Activated naive CD4-positive, alpha-beta T cell (primary cell): ENCODE measurements at places on chromosomes 16 and 17.

DNA sequence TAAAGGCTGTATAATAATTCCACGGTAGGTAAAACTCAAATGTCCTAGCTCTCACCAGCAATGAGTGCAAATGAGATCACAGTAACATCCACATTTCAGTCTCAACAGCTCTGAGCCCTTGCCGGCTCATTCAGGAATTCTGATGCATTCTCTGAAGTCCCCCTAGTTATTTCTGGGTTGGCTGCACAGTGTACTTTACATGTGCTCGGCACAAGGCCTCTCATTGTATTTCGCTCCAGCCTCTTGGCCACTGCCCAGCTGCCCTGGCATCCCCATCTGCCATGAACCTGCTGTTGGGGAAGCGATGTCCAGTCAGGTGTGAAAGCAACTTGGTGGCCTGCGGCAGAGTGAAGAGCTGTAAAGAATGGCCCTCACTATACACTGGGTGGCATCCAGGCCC, 14.3 kb downstream of the PRCD start:
- DNase-seq: no peak

DNA sequence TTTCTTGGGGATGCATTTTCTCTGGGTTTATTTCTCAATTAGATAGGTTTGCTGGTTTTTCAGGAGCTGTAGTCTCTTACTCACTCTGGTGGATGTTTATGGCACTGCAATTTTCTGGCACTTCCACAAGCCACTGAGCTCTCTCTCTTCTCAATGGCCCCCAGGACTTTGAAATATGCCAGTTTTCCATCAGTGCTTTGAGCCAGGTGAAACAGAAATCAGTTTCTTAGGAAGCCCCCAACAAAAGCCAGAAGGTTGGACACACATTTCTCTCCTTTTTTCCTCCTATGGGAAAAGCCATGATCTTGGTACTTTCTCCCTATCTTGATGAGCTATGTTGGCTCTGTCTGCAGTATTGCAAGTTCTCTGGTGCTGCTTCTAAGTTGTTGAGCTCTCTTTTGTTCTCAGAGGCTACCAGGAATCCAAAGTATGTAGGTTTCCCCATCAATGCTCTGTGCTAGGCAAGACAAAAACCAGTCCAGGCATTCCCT, 90.7 kb upstream of the SMIM36 start:
- DNase-seq: no peak

DNA sequence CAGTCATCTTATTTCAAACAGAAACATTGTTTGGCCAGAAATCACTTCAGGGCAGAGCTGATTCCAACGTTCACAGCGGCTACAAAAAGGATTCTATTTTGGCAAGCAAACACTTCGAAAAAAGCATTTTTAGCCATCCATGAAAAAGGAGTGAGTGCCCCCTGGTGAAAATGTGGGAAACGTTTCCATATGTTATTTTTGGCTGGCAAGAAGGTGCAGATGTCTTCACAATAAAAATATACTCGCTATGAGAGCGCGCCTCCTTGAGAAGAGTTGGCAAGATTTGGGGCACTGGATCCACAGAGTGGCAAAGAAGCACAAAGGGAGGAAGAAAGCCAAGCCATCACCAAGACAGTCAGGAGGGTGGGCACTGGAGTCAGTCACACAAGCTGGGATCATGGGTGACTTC, 191.1 kb downstream of the CHD9NB start:
- DNase-seq: no peak

GRCh38 chr17:66423056-66423955, 120.9 kb downstream of the PRKCA start:
- DNase-seq: no peak

- no peak for DNase-seq
These were observed 8.6 kb downstream of the SGCA start for GRCh38 chr17:50174444-50174843.

- DNase-seq: no peak
These were observed 579.1 kb upstream of the RBFOX1 start for GRCh38 chr16:6753553-6753952.

DNA sequence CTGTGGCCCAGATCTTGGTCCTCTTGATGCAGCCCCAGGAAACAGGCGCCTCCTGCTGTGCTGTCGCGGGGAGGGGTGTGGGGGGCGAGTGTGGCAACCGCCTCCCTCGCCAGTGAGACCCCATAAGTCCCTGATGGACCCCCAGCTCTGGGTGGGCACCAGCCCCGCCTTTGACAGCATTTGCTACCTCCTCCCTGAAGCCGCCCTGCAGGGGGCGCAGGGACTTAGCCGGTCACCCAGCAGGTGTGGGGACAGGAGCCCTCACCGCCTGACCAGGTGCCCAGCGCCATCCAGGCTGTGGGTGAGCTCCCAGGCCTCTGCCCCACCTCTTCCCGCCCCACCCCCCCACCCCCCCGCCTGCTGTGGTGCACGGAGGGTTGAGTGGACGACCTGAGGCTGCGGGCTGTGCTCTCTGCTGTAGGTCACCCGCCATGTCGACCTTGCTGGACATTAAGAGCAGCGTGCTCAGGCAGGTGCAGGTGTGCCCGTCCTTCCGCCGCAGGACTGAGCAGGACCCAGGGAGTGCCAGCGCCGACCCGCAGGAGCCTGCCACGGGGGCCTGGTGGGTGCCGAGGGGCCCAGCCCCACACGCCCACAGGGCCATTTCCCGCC, 4.8 kb downstream of the BAIAP3 start:
- DNase-seq: no peak

DNA sequence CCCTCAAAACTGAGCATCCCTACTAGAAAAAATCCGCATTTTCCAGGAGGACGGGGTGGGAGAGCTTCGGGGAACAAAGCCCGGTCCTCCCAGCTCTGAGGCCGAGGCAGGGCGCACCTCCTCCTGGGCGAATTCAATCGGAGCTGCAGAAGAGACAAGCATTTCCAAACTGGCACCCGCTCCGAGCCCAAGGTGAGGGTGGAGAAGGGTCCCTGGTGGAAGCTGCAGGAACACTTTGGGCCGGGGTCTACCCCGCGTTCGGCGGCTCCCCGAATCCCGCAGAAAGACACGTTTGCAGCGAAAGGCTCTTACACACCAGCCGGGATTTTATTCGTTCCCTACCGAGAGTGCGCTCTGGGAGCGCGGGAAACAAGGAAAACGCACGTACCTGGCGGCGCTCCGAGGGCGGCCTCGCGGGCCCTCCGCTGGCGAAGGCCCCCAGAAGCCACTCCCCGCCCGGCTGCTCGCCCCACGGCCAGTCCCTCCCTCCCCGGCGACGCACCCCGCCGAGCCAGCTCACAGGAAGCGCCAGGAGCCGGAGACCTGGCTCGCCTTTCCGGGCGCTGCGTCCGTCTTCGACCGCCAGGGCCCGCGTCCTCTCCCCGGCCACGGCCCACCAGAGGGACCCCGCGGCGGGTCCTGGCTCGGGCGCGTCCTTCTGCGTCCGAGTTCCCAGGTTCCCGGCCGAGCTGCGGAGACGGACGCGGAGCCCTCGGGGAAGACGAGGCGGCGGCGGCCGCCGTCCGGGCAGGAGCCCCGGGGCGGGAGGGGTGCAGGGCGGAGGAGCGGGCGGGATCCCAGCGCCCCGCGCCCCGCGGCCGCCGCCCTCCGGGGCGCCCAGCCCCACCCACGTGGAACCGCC, 49.8 kb upstream of the BAHCC1 start:
- no peak for DNase-seq
